ENCODE measurements at places on chromosomes 6 and 20.

DNA sequence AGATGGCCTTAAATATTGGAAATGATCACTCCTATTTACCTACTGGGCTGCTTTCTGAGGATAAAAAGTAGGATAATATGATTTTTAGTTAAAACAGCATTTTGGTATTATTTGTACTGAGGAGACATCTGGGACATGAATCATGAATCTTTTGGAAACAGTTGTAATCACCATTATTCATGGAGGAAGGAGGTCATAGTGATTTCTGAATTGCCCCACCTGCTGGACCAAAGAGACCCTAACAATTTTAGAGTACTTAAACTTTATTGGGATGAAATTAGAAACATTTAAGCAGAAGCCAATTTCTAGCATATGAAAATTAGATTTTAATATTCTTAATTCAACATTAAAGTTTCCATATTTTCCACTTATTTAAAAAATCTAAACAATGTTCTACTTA lies 108.4 kb upstream of the SIM1 start:
- no peak for DNase-seq

DNA sequence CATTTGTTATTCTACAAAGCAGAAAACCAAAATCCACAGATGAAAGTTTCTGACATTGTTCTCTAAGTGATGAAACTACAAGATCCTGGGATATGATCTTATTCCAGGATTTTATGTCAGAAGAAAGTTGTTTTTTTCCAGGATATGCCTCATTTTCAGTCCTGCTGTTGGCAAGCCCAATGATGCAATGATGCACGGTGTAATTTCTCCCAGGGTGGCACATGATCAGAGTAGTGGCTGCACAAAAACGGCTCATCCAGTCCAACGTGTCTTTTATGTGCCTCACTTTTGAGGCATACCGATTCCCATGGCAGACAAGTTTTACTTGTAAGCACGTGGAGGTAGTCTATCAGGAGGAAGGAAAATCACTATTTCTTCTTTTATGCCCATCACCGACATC lies 302.3 kb upstream of the JAG1 start:
- no peak for DNase-seq

DNA sequence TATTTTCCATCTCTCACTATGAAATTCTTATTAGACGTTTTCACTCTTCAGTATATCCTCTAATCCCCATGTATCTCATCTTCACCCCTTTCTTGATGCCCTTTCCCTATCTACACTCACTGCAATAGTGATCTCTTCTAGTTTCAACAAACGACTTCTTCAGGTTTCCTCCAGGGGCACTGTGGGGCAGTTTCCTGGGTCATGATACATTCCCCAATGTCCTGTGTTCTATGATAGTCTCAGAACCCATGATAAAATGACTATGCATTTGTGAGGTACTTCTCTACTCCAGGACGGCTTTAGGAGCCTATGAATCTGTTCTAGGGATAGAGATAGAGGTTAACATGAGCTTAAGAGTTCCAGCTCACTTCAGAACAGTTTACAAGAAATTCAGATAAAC lies 183.3 kb downstream of the FOXC1 start:
- no peak for DNase-seq

GRCh38 chr6:13998356-13998755 lies 73.6 kb downstream of the RNF182 start:
- no peak for DNase-seq

DNA sequence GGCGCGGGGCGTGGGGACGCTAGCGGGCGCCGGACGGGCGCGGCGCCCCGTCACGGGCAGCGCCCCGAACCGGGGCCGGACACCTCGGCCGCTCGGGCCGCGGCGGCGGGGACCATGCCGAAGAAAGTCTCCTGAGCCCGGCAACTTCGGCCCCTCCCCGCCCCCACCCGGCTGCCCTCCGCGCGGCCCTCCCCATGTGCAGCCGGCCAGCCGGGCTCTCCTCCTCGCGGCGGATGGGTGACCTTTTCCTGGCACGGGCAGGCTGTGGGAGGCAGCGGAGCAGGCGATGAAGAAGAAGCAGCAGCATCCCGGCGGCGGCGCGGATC lies 278 bp downstream of the UST start:
- DNase-seq = peak; percentile 9

GRCh38 chr6:100880149-100880852 lies 828 bp downstream of the ASCC3 start:
- DNase-seq = no peak

DNA sequence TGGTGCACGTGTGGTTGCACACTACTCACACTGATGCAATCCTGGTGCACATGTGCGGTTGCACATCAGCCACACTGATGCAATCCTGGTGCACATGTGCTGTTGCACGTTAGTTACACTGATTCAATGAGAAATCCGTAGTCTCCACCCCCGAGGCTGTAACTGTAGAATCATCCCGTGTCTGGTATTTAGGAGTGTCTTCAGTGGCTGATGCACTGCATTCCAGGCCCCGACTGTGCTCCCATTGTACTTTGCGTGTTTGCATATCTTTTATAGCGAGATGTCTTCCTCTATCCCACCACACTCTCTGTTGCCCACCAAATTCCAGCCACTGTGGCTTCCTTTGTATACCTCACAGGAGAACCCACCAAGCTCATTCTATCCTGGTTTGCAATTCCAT lies 87.8 kb upstream of the MTHFD1L start:
- DNase-seq = no peak

DNA sequence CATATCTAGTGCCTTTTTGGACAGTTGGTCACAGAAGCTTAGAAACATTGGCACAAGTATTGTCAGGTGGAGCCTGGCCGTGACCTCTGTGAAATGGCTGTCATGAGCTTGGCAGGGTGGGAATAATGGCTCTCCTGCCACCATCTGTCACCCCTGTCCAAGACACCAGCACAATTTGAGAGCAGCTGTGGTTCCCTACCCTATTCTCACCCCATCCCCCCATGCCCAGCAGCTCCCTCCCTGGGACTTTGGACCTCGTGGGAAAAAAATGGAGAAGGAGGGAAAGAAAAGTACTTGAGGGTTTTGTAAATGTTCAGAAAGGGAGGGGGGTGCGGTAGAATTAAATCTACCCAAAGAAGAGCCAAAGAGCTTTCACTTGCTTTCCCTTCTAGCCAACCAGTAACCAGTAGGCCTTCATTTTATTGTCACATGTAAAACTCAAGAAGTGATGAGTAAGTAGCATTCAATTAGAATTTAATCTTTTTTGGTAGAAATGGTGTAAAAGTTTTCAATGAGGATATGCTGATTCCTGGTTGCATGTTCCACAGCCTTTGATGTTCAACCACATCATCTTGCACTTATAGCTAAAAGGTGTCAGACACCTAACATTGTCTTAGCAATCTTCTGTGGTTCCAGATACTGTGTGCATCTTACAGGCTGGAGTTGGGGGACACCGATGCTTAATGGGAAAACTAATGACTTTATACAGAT lies 263.5 kb upstream of the TAB2 start:
- DNase-seq = no peak

DNA sequence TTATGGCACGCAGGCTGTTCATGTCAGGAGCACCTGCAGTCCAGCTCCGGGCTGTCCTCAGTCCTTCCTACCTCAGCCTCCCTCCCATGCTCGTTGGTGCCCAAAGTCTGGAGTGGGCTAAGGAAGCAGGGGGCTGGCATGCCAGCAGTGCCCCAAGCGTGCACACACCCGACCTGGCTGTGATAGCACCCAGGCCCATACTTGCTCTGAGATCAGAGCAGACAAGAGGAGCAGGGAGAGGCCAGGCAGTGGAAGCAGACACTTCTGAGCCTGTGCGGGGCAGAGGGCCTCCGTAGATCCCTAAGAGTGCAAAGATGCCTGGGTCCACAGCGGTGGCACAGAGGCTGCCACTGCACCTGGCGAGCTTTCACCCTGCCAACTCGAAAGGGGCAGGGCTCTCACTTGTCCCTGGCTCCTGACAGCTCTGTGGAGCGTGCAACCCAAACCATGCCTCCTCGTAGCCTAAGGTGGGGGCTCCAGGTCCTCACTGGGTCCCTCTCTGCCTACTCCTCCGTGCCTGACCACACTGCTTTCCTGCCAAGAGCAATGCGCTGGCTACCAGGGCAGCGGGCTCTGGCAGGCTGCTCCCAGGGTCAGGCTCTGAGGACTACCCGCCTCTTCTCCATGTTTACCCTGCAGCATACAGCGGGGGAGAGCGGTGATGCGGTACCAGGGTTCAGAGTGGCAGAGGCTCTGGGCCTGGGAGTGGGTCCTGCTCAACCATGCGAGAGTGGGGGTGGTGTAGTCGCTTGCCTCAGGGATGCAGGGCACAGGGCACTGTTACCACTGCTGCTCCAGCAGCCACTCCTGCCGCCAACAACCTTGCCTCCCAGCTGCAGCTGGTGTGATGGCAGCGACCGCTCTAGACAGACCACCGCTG lies 59.5 kb downstream of the MANEA start:
- DNase-seq = no peak

GRCh38 chr6:105835373-105835772 lies 250.8 kb upstream of the PRDM1 start:
- no peak for DNase-seq

GRCh38 chr6:157987788-157988699 lies 6.4 kb downstream of the SYNJ2 start:
- no peak for DNase-seq

All from stimulated activated CD4-positive, alpha-beta T cell treated with anti-CD3 and anti-CD28 coated beads, Interleukin-2, amount 100 ng/mL, for 48 hours (primary cell).